ENCODE measurements at places on chromosomes 6 and 20.

GRCh38 chr6:257774-258173 lies 34.5 kb upstream of the DUSP22 start:
- no peak for DNase-seq

- DNase-seq, result no peak
Measured at GRCh38 chr6:62393608-62394007, 107.6 kb upstream of the KHDRBS2 start.

DNA sequence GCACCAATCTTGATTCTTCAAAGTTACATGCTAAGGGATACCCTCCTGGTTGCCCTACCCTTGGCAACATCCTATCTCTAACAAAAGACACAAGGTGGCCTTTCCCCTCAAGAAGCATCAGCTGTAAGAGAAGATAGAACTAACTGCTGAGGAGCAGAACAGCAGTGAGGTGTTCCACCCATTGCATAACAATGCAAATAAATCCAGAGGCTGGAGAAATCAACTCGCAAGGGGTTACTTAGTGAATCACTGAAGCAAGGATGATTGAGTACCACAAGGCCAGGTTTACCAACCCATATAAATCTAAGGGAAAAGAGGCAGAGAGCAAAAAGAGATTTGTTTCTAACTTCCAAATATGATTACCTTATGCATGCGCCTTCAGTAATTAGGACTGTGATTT lies 36.7 kb downstream of the F13A1 start:
- DNase-seq, result no peak

DNA sequence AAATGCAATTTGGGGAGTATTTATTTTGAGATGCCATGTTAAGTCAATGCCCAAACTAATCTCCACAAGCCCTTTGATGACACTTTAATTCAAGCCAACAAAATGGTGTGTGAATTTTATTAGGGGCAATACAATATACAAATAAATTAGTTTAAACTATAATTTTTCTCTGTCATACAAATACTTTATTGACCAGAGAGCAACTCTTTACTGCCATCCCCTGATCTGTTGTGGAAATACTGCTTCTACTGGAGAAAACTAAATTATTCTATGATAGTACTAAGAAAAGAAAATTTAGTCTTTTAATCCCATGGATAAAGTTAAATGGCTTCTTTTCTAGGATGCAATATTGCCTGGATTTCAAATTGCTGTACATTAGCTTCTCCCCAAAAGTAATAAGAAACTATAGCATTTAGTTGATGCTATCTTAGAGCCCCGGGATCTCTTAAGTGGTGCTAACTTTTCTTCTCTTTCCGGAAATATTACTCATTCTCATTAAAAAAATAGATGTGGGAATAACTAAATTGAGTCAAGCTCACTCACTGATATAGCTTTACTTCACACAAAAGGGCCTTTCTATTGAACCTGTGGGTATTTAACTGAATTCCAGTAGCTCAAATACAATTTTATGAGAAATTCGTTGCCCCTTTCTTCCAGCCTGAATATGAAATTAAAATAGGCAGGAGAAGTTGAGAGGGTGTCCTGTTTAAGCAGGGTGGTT lies 49.2 kb downstream of the SMPDL3A start:
- DNase-seq, result no peak

GRCh38 chr6:150363733-150364132 lies 5.1 kb upstream of the IYD start:
- DNase-seq, result no peak

- DNase-seq, result no peak
Measured at GRCh38 chr20:55597526-55597925, 407.8 kb downstream of the CBLN4 start.

Measured in stimulated activated CD8-positive, alpha-beta memory T cell treated with anti-CD3 and anti-CD28 coated beads, Interleukin-15, amount 100 ng/mL, for 1 hour (primary cell).